HS-5 (cell line): ENCODE measurements at places on chromosomes 2 and 18.

- no peak for DNase-seq
Observed at GRCh38 chr18:33277431-33277830, 163.1 kb downstream of the CCDC178 start.

DNA sequence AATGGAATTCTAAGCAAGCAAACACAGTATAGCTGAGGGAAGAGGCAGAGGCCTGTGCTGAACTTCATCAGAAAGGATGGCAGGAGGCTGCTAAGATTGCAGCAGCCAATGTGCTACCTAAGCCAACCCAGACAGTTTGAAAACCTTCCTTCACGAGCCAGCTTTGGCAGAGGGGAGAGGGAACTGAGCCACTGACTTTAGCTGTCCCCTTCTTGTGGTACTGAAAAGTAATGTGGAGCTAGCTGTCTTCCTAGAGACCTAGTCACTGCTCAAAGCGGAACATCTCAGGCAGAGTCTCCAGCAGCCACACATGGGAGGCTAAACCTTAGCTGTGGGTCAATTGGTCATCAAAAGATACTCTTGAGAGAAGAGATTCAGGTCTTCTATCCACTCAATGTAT, 419.0 kb downstream of the FBXO15 start:
- DNase-seq: no peak

GRCh38 chr2:66506265-66506664, 71.3 kb downstream of the MEIS1 start:
- no peak for DNase-seq

DNA sequence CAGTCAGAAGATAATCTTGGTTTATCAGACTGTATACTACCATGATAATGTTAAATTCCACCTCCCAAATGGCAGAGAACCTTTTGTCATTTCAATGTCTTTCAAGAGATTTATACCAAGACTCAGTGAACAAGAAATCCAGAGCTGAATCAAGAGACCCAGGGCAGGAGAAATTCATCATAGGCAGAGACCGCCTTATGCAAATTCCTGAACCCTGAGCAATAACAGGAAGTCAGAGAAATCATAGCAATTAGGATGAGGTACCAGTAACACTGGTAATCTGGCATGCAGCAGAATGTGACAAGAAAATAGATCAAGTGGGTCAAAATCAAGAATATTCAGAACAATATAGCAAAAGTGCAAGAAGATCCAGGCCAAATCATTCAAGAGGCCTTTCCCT, 412.4 kb upstream of the LRATD1 start:
- DNase-seq: peak; percentile 28

DNA sequence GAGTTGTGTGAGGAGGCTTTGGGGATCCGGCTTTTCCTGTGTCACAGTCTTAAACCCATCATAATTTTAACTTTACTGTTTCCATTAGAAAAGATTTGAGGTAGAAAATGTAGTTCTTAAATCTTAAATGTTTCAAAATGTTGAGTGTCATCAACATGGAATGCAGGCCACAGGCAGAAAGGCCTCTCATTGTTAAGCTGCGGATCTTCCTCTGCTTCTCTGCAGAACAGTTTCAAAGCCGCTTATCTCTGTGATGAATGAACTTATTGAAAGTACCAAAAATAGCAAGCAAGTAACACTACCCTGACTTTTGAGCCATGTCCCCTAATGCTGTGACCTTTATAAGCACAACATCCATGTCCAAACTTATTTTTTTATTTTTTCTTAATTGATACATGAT, 1645.8 kb downstream of the DPP10 start:
- no peak for DNase-seq

DNA sequence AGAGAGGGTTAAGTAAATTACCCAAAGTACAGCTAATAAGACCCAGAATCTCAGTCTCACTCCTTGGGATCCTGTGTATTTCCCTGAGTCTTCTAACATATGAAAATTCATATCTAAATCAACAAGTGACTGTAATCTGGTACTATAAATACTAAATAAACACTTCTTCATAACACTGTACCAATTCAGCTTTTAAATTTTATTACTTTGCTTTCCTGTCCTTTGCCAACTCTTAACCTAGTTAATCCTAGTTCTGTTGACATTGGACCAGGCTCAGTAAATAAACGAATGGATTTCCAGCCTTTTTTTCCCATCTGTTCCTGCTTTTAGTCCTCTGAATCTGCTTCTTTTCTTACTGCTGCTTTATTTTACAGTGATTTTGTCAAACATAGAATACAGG, 13.8 kb downstream of the MRPL35 start:
- no peak for DNase-seq

- no peak for DNase-seq
Observed at GRCh38 chr2:28178946-28179345, 213.7 kb upstream of the FOSL2 start.
